ENCODE measurements at places on chromosomes 1 and 21. TPM values are rescaled to one million over a fixed set of nuclear protein-coding genes. Genes with fewer than 3 reads are reported as not detected.

TEDDM1 gene
- total RNA-seq, result not detected

TXLNA gene
- total RNA-seq, result 100 TPM

PRKAA2 gene
- total RNA-seq, result not detected

COL24A1 gene
- total RNA-seq, result not detected

Measured in activated CD8-positive, alpha-beta memory T cell treated with anti-CD3 and anti-CD28 coated beads for 36 hours (primary cell).